NCI-H1105 (cell line): ENCODE measurements at places on chromosomes 1 and 21.

GRCh38 chr1:210377731-210378333 is 49.1 kb downstream of the HHAT start:
- no peak for DNase-seq

- DNase-seq = peak; percentile 25
Measured at GRCh38 chr1:13700521-13701270, 708 bp downstream of the PRDM2 start.

GRCh38 chr1:17764591-17764990 is 9.5 kb downstream of the ACTL8 start:
- no peak for DNase-seq

DNA sequence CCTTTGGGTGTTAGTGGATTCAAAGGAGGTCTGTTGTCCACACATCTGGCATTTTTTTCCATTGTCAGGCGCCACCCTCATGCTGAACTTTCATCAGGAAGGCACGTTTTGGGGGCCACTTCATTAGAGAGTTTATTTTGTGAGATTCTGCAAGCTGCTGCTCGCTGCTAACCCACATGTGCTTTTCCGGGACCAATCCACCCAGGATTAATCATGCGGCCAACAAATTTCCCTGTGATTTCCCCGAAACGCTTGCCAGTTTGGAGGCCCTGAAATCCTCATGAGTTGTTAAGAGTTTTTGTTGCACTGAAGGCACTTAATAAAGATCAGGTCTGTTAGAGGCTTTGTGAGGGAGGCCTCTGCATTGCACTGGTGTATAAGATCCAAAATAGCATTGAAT is 2.4 kb downstream of the PDPN start:
- DNase-seq = no peak

GRCh38 chr1:184315254-184315653 is 71.6 kb upstream of the C1orf21 start:
- DNase-seq = no peak

- DNase-seq = no peak
Measured at GRCh38 chr1:15974855-15975254, 1.0 kb downstream of the ZBTB17 start.

GRCh38 chr1:240282061-240282830 is 190.6 kb downstream of the FMN2 start:
- DNase-seq = no peak

DNA sequence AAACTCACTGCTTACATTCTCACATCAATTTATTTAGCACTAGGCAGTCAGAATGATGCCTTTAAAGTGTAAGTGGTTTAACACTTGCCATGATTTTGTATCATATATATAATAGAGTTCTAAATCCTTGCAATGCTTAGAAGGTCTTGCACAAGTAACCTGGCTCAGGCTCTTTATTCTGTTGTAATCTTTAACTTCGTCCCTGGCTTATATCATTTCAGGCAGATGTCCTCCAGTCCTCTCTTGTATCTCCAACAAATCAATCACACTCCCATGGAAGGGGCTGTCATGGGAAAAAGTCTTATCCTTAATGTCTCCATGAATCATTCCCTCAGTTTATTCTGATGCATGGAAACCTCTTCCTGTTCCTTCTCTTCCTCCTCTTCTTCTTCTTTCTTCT is 841.6 kb upstream of the B3GALT2 start:
- no peak for DNase-seq

DNA sequence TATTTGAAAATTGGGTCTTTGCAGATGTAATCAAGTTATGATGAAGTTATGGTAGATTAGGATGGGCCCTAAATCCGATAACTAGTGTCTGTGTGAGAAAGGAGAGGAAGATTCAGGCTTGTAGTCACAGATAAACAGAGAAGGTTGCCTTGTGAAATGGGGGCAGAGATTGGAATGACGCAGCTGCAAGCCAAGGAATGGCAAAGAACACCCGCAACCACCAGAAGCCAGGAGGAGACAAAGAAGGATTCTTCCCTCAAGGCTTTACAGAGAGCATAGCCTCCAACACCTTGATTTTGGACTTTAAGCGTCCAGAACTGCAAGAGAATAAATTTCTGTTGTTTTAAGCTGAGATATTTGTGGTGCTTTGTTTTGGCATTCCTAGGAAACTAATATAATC is 35.4 kb upstream of the COL24A1 start:
- DNase-seq = no peak

- no peak for DNase-seq
Measured at GRCh38 chr1:15945011-15945831, 30.7 kb downstream of the ZBTB17 start.

GRCh38 chr1:187873126-187873525 is 1044.4 kb downstream of the PLA2G4A start:
- DNase-seq = no peak

DNA sequence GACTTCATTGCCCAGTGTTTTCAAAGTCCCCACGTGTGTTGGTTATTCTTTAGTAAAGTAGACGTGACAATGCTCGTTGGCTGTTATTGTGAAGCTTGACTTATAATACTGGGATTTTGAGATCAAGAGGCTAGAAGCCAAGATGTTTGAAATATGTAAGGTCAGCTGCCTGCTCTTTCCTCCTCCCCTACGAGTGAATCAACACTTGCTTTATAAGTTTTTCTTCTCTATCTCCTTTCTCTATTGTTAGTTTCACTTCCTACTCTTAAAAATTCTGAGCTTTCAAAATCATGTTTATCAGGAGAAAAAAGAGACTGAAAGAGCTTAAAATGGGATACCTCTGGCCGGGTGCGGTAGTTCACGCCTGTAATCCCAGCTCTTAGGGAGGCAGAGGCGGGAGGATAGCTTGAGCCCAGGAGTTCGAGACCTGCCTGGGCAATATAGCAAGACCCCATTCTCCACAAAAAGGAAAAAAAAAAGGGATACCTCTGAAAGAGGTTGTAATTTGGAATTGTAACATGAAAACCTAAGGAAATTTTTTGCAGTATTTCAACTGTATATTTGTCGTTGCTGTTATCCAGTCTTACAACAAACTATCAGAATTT is 72.0 kb downstream of the EPB41 start:
- no peak for DNase-seq

- peak; percentile 32 for DNase-seq
Measured at GRCh38 chr1:46284597-46285564, 18.5 kb downstream of the LRRC41 start.

- DNase-seq = no peak
Measured at GRCh38 chr21:37552496-37553029, 186.0 kb downstream of the DYRK1A start.

GRCh38 chr1:217149791-217150190 is 426.6 kb upstream of the ESRRG start:
- DNase-seq = no peak

GRCh38 chr1:39047374-39048229 is 21.5 kb downstream of the NDUFS5 start:
- no peak for DNase-seq

GRCh38 chr1:206702260-206702659 is 17.6 kb downstream of the MAPKAPK2 start:
- no peak for DNase-seq

GRCh38 chr1:98821379-98821778 is 159.9 kb downstream of the SNX7 start:
- DNase-seq = no peak

- DNase-seq = no peak
Measured at GRCh38 chr1:56553046-56553445, 26.3 kb downstream of the PLPP3 start.

GRCh38 chr1:119093721-119094120 is 46.7 kb downstream of the WARS2 start:
- DNase-seq = no peak

DNA sequence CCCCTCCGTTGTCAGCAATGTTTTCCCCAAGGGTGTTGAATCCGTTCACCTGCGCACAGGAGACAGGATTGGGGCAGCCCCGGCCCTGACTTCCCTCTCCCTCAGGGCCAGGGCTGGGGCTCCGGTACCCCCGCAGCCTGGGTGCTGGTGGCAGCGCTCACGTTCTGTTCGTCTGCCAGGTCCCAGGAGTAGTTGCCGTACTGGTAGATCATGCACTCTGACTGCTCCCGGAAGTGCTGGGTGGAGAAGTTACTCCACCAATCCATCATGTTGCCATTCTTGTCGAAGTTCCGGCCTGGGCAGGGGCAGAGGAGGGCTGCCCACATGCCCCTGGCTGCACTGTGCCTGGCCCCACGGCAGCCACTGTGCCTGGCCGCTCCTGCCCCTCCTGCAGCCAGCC is 6.1 kb downstream of the PRXL2B start:
- no peak for DNase-seq

GRCh38 chr1:28779751-28780408 is 32.1 kb upstream of the OPRD1 start:
- no peak for DNase-seq

DNA sequence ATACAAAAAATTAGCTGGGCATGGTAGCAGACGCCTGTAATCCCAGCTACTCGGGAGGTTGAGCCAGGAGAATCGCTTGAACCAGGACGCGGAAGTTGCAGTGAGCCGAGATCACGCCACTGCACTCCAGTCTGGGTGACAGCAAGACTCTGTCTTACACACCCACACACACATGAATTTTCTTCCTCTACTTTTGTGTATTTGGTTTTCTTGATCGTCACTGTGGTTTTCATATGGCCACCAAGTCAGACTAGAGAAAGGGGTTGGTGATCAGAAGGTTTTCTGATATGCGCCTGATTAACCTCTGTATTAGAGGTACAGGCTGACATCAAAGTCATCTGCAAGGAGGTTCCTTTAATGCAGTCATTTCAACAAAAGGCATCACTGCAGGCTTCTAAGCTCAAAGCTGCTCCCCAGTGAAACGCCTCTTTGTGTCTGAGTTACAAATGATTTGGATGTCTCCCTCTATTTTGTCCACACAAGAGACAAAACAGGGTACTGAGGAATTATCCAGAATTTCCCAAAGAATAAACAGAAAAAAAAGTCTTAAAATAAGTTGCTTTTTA is 11.1 kb downstream of the SH2D1B start:
- no peak for DNase-seq

DNA sequence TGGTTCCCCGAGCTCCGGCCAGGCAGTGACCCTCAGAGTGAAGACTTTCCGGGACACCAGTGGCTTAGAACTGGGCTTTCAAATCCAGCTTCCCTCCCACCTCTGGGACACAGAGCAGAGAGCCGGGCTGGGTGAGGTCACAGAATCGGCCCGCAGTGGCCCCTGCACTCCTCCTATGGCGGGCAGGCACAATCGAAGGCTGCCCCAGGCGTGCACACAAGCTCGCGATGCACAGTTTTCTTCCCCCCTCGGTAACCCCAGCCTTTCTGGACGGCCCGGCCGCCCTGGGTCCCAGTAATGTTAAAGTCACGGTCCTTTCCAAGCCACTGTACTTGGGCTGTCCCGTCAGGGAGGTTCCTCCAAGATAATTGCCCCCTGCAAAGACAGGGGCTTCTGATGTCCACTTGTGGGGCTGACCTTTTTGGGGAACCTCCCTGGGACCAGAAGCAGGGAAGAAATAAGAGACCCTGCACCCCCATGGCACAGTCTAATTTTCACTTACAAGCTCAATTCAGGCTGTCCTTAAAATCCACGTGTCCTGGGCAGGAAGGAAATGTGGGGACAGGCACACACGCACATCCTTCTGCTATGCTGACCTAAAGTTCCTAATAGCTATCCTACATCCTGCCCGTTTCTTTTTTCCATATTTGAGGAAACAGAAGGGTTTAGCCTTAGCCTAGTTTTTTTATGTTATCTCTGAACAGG is 13.7 kb downstream of the TFF3 start:
- DNase-seq = no peak

DNA sequence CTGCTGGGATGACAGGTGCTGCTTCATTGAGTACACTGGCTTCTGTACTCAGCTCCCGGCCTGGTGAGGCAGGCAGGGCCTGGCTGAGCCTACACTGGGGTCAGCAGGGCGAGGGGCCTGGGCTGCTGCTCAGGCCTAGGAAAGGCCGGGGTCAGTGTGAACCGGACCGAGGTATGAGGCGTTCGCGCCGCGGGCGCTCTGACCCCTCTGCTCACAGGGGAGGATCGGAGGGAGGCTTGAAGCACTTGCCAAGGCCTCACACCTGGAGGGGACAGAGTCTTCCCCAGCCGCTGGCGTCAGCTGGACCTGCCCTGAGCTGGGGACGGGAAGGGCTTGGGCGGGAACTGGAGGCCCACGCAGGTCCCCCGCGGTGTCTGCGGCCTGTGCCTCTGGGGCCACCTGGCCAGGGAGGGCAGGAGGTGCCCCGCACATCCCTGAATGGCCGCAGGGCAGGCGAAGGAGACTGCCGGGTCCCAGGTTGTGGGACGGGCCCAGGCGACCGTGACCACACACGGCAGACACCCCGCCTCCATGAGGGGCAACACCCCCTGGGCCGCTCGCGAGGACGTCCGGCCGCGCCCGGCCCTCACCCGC is 466 bp downstream of the PEX10 start:
- DNase-seq = no peak

DNA sequence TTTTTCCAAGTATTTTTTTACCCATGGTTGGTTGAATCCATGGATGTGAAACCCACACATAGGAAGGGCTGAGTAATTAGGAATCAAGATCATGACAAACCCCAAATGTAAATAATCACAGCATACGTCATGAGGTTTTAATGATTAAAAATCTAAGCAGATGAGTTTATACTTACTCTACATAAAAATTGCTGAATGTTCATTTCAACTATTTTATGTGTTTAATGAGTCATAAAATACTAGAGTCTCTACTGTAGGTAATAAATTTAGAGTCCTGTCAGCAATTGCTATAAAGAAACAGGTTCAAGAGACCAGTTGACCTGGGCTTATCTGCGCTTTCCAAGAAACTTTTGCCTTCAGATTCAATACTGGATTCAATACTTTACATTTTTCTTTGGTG is 18.2 kb downstream of the CTH start:
- DNase-seq = no peak

- peak; percentile 45 for DNase-seq
Measured at GRCh38 chr1:213244664-213245091, 193.6 kb downstream of the RPS6KC1 start.

DNA sequence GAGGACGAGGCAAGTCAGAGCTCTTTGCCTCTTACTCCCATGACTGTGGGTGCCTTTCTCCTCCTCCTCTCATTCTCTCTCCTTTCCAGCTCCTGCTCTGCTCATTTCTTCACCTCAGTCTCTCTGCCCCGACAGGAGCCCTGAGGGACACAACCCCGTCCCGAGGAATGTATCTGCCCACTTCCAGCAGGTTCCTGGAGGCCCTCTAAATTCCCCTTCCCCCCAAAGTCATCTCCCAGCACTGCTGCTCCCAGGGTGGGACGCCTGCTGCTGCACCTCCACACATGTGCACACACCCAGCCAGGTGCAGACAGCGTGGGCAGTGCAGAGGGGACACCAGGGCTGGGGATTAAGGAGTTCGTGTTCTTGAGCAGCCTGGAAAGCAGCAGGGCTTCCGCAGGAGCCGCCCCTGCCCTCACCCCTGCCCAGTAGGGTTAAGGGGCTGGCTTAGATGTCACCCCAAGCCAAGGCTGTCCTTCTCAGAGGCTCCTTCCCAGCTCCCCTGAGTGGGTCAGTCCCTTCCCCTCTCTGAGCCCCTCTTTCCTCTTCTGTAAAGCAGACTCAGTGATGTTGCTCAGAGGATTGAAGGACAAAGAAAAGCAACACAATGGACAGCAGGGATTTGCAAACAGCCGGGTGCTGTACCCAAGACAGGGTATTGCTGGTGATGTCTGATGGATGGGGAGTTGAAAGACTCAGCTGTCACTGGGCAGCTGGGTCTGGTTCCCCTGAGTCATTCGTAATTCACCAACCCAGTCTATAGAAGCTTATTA is 346.0 kb downstream of the MATN1 start:
- no peak for DNase-seq
